ENCODE measurements at places on chromosomes 5 and 9. TPM values are rescaled to one million over a fixed set of nuclear protein-coding genes. Genes with fewer than 3 reads are reported as not detected.

DNA sequence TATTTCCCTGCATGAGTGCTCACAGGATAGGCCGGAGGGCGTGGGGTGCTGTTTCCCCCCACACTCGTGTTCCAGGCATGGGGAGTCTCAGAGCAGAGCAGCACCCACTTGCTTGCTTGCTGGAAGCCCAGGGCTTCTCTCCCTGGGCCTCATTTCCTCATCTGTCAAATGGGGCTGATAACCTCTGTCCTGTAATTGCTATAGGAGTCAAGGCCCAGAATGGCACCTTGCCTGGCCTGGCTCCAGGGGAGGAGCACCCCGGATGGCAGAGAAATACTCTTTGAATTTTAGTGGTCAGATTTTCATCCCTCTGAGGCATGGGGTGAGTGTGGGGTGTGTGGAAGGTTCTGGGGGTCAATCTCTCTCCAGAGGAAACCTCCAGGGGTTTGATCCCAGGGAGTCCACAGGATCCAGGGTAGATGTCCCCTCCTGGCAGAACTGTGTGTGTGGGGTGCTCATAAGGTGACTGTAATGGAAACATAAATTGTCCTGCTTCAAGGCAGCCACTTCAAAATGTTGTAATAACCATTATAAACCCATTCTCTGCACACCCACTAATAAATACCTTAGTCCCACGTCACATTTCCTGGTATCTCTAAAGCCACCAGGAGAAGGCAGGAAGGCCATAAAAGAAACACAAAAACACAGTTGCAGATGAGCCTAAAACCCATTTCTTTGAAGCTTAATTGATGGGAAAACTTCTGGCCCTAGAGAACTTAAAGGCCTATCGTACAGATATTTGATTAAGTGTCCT, 272.2 kb downstream of the FSTL4 start:
- no peak for DNase-seq

GRCh38 chr5:150065886-150066285, 20.5 kb downstream of the CSF1R start:
- DNase-seq: no peak

DNA sequence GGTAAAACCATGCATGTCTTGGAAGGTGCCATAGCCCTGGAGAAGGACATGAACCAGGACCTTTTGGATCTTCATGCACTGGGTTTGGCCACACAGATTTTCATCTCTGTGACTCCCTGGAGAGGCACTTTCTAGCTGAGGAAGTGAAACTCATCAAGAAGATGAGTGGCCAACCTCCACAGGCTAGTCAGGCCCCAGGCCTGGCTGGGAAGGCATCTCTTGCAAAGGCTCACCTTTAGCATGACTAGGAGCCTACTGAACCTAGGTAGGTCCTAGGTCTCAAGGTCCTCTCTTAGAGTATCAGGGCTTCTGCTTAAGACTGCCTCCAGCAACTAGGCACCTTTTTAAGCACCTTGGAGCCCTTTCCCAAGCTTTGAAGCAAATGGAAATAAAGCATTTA, 1448.7 kb upstream of the ACO1 start:
- no peak for DNase-seq

DNA sequence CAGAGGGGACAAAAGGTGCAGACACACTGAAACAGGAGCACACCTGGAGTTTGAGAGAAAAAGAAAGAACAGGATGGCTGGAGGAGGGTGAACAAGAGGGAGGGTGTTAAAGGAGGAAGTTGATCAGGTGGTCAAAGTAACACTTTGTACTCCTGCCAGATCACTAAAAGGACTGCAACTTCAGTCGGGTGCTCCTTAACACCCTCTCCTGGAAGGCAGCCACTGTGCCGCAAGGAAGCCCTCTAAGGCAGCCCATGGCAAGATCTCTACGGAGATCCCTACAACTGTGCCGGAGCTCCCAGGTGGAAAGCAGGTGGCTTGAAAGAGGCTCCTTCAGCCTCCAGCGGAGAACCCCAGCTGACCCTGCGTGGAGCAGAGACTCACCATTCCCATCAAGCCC, 124.4 kb upstream of the MSX2 start:
- no peak for DNase-seq

- no peak for DNase-seq
Measured at GRCh38 chr5:78979909-78980308, 5.2 kb downstream of the ARSB start.

DNA sequence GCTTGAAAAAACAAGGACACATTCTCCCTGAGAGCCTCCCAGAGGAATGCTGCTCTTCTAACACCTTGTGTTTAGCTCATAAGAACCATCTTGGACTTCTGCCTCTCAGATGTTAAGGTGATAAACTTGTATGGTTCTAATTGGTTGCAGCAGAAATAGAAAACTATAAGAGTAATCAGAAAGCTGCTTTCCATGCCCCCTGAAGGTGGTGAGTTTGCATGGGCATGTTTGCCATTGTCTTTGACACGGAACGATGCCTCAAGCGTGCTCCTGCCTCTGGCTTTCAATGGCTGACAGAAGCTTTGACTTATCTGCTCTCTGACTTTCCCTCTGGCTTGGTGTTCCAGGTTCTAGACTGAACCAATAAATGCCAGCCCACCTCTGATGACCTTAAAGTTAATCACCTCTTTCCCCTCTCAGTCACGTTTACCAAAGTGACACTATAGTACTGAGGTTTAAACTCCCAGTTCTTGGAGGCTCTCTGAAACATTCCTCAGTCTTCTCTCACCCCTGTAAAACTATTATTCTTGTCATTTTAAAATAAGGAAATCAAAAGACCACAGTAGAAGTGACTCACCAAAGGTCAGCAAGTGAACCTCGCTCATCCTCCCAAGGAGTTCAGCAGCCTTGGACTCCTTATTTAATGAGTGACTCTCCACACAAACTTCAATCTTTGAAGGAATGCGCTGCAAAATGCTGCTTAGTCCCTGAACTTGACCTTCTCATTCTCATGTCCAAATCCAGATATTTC, 103.6 kb downstream of the PIK3R1 start:
- peak; percentile 33 for DNase-seq

DMGDH gene
- polyA plus RNA-seq: not detected

Data from cardiac muscle cell (in vitro differentiated cells and primary cell).